ENCODE measurements at places on chromosomes 6 and 20. TPM values are rescaled to one million over a fixed set of nuclear protein-coding genes. Genes with fewer than 3 reads are reported as not detected.

- no peaks in the 10 kb centered on the region for H3K27me3 ChIP-seq
- no peak overlapping the region for H3K4me3 ChIP-seq
- no peak for DNase-seq
- no peaks in the 10 kb centered on the region for H3K36me3 ChIP-seq
- no peak overlapping the region for H3K27ac ChIP-seq
Measured at GRCh38 chr20:55744896-55745295, 260.4 kb downstream of the CBLN4 start.

- H3K27me3 ChIP-seq: no peaks in the 10 kb centered on the region
- no peak for DNase-seq
- peaks cover 28% of the 10 kb centered on the region for H3K36me3 ChIP-seq
Measured at GRCh38 chr20:31693987-31694661, 28.5 kb downstream of the BCL2L1 start.

GRCh38 chr6:85405853-85406198 is 44.1 kb upstream of the NT5E start:
- no peak overlapping the region for H3K4me3 ChIP-seq
- H3K27me3 ChIP-seq: no peaks in the 10 kb centered on the region
- DNase-seq: no peak
- H3K27ac ChIP-seq: no peak overlapping the region

DNA sequence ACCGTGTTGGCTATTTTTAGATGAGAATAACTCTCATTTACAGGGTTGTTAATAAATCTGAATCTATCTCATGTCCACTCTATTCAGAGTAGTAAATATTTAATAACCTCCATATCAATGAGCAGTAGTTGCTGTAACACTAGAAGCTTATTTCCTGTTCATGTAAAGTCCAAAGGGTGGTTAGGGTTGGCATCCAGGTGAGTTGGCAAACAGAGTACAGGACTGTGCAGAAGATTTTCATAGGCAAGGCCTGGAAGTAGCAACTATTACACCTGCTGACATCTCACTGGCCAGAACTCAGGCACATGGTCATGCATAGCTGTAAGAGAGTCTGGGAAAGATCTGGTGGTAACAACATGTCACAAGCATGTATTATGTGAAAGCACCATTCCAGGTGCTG is 147.5 kb downstream of the PHF3 start:
- peaks cover 2% of the 10 kb centered on the region for H3K27me3 ChIP-seq
- no peaks in the 10 kb centered on the region for H3K4me1 ChIP-seq
- no peak overlapping the region for H3K4me3 ChIP-seq
- H3K36me3 ChIP-seq: no peaks in the 10 kb centered on the region
- no peak for DNase-seq

DNA sequence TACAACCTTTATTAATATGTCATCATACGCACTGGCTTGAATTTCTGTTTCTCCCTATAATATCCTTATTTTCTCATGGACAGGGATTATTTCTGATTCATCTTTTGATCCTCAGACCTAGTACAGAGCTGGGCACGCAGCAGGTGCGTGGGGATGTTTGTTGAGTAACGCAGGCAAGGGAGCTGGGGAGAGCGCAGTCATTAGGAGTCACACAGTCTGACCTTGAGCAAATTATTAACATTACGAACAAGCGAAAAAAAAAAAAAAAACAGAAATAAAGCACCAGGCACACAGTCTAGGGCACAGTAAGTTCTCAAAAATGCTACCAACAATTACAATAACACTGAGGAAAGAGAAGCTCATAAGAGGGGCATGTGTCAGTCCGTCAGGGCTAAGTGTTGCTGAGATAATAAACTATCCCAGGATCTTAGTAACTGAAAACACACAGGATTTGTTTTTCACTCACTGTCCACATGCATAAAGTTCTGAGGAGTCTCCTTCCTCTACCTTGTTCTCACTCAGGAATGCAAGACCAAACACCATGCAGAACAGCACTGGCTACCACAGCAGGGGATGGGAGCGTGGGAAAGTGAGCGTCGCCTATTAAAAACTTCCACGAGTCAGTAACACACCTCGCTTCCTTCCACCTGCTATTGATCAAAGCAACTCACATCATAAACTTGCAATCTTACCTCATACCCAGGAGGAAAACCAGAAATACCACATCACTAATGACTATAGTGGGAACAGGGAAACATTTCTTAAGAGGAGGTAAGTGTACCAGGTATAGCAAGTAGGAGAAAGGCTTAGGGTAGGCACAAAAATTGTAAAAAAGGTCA is 56.9 kb downstream of the PDE10A start:
- DNase-seq: no peak
- H3K36me3 ChIP-seq: no peaks in the 10 kb centered on the region
- no peak overlapping the region for H3K27ac ChIP-seq
- H3K27me3 ChIP-seq: no peaks in the 10 kb centered on the region
- no peak overlapping the region for H3K4me3 ChIP-seq

DNA sequence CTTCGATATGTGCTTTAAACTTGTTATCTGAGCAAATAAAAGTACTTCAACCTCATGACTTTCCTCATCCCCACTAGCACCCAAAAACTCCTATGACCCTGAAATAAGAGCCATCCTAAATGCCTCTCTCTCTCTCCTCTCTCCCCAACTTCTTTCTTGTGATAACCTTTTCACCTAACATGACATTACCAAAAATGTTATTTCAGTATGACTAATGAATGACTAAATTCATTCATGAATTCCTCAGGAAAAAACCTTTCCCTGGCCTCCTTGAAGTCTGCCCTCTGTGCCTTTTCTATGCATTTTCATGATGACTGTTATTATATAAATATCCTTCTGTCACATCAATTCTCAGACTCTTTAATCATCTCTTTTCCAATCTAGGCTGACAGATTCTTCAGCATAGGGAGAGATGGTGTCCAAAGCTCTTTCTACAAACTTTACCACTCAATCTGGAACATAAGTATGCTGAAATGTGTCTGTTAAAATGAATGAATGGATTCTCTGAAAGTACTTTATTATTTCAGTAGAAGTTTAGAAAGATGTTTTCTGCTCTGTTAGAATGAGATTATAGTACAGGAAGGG is 114.3 kb upstream of the GGTLC1 start:
- H3K36me3 ChIP-seq: no peaks in the 10 kb centered on the region
- H3K4me3 ChIP-seq: no peak overlapping the region
- H3K27me3 ChIP-seq: no peaks in the 10 kb centered on the region
- H3K27ac ChIP-seq: no peak overlapping the region
- peaks cover 5% of the 10 kb centered on the region for H3K4me1 ChIP-seq

DNA sequence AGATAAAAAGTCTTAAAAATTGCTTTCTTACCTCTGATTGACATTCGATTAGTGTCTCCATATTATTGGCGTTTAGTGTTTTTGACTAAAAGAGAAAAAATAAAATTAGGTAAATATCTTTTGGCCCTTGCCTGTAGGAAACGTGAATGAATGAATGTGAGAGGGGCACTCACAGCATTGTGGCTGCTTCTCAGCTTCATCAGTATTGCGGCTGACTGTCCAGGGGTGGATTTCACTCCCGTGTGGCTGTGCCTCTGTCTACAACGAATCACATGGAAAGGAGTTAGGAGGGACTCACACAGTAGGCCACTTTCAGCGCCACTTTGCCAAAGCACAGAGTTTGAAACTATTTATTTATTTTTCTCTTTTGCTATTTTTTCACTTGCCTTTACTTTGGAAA is 844 bp downstream of the TAGAP start:
- H3K27me3 ChIP-seq: no peaks in the 10 kb centered on the region
- H3K27ac ChIP-seq: peak overlapping the region; percentile 91
- DNase-seq: no peak
- peaks cover 51% of the 10 kb centered on the region for H3K36me3 ChIP-seq
- H3K4me3 ChIP-seq: peak overlapping the region; percentile 88
- peaks cover 62% of the 10 kb centered on the region for H3K4me1 ChIP-seq

GRCh38 chr6:158242071-158242606 is 70.1 kb upstream of the TULP4 start:
- DNase-seq: no peak
- peaks cover 8% of the 10 kb centered on the region for H3K36me3 ChIP-seq
- no peak overlapping the region for H3K4me3 ChIP-seq
- peaks cover 11% of the 10 kb centered on the region for H3K4me1 ChIP-seq

Gene UNC5CL
- total RNA-seq: 2.5 TPM

Gene CST5
- not detected for total RNA-seq

Gene NMBR
- not detected for total RNA-seq
